ENCODE measurements at places on chromosomes 6 and 20. TPM values are rescaled to one million over a fixed set of nuclear protein-coding genes. Genes with fewer than 3 reads are reported as not detected.

PNLDC1 gene
- total RNA-seq, result not detected

NPEPL1 gene
- 23.3 TPM for total RNA-seq

RNF217 gene
- 9.7 TPM for total RNA-seq

MCCD1 gene
- not detected for total RNA-seq

SLPI gene
- not detected for total RNA-seq

SIRPA gene
- total RNA-seq, result 20.1 TPM

ADGRG6 gene
- 1.4 TPM for total RNA-seq

STX11 gene
- 2.7 TPM for total RNA-seq

CPXM1 gene
- total RNA-seq, result 0.97 TPM

ACTL10 gene
- 2.4 TPM for total RNA-seq

KIF13A gene
- total RNA-seq, result 13.5 TPM

PKIB gene
- 0.90 TPM for total RNA-seq

SIRPB2 gene
- not detected for total RNA-seq

TMEM151B gene
- total RNA-seq, result not detected

SNAP91 gene
- 0.36 TPM for total RNA-seq

GJA10 gene
- not detected for total RNA-seq

FAXC gene
- not detected for total RNA-seq

Measured in cardiac atrium fibroblast (primary cell).